ENCODE measurements at places on chromosomes 5 and 9.

- no peak for DNase-seq
These were observed 153.9 kb downstream of the ARRDC3 start for GRCh38 chr5:91229031-91229727.

GRCh38 chr9:16386007-16386826 lies 484.3 kb downstream of the BNC2 start:
- DNase-seq: no peak

DNA sequence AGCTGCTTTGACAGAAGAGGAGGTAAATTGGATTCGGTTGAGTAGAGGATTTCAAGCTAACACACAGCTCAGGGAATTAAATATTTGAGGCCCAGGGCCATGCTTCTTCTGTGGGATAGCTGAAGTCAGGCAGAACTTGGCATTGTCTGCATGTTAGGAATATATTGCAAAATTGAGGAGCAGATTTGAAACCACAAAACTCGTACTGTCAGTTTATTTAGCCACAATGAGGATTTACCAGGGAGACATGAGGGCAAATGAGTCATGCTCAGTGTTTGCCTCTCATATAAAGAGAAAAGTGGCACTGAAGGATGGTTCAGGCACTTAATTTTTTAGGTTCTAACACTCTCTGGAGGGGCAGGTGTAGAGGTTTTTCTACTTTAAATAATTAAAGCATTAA lies 83.0 kb upstream of the PRLR start:
- no peak for DNase-seq

GRCh38 chr9:121868626-121869025 lies 217.2 kb downstream of the DAB2IP start:
- DNase-seq: no peak

DNA sequence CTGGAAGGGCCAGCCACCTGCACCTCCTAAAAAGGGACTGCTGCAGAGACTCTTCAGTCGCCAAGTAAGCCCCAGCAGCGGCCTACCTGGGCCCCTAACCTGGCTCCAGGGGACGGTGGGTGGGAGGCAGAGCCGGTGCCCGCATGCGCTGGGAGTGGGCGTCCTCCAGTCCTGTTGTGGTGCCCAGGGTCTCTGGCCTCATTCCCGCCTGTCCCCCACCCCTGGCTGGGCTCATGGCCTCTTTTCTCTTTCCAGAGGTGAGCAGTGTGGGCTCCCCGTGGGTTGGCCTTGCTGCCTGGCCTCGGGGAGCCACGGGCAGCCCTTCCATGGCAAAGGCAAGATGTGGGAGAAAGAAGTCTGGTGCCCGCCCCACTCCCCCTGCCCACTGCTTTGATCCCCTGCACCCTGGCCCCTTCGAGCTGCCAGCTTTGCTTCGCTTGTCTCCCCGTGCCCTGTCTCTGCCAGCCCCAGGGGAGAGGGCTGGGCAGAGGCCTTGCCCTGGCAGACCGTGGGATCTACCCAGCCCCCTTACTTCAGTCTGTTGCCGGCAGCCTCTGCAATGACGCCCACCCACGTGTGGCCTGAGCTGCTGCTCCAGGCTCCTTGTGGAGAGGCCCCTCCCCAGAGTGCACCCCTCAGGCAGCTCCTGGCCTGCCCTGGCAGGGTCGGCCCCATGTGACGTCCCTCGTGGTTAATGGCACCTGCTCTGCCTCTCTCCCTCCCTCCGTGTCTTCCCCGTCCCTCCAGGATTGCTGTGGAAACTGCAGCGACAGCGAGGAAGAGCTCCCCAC lies 5.4 kb upstream of the PRR7 start:
- no peak for DNase-seq
